H1 (cell line): ENCODE measurements at places on chromosomes 6 and 20. TPM values are rescaled to one million over a fixed set of nuclear protein-coding genes. Genes with fewer than 3 reads are reported as not detected.

- no peak for DNase-seq
These were observed 28.5 kb upstream of the SERPINB1 start for GRCh38 chr6:2870046-2870636.

DNA sequence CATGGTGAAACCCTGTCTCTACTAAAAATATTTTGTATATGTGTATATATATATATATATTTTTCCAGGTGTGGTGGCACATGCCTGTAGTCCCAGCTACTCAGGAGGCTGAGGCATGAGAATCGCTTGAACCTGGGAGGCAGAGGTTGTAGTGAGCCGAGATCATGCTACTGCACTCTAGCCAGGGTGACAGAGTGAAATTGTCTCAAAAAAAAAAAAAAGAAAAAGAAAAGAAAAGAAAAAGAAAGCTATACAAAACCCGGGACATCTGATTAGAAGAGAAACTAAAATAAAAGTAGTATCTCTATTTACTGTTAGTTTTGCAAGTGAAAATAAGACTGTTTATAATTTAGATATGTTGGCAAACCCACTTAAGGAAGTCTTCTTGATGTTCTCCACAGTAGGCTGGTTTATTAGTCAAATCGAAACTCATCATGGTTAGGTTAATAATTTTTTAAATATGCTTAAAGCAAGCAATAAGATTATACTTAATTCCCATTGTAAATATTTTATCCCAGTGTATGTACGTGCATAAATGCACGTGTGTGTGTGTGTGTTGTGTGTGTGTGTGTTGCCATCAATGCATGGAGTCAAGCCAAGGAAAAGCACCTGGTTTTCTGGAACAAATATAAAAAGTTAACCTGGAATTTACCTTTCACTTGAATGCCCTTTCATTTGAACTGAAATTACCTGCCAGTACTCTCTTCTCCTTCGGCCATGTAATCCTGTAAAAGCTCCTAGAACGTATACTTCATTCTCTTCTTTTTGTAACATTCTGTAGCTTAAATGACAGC, 7.1 kb downstream of the VNN2 start:
- no peak for DNase-seq

- DNase-seq, result no peak
These were observed 302.7 kb upstream of the PREP start for GRCh38 chr6:105705608-105706007.

- no peak for DNase-seq
These were observed 358.3 kb upstream of the SULF2 start for GRCh38 chr20:48143435-48144081.

COX4I2 gene
- total RNA-seq, result not detected in 2 replicates

DNA sequence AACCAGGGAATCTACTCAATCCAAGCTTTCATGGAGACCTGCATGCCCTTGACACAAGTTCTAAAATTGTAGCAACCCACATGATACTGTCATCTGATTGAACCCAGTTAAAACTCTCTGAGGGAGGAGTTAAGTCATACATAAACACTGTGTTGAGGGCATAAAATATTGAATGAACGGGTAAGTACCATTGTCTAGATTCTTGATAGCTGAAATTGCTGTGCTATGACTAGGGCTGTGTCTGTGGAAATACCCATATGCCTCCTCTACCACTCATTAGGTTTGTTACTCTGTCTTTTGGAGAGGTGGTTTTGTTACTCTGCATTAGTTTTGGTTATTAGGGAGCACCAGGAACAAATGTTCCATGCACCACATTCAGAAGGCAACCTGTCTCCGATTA, 7.6 kb downstream of the ENPP4 start:
- no peak for DNase-seq

DNA sequence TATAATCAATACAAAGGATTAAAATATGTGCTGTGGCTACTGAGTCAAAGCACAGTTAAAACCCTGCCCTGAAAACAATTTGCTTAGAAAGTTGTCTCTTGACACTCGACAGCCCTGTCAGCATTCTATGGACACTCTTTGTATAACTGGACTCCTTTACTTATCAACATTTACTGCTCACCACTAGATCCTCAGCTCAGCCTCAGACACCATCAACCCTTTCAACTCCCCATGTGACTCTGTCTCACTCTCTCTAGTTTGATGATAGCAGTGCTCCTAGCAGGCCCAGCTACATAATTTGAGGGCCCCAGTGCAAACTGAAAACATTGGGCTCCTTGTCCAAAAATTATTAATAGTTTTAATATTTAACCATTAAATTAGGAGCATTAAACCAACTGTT, 181.8 kb downstream of the TENT5A start:
- no peak for DNase-seq

DNA sequence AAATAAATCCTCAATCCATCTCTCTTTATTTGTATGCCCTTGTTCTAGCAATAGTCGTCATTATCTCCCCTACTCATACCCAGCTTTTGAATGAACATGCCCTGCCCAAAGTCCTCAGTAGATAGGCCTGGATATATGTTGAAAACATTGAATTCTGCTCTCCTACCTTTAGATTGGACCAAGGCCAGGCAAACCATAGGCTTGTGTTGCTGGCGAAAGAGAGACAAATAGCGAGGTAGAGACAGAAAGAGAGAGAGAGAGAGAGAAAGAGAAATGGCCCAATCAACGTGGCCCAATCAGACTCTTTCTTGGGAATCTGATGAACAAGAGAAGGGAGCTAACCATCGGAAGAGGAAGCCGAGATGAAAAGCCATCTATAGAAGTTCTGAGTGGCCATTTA, 45.2 kb downstream of the NEDD9 start:
- DNase-seq, result no peak

DNA sequence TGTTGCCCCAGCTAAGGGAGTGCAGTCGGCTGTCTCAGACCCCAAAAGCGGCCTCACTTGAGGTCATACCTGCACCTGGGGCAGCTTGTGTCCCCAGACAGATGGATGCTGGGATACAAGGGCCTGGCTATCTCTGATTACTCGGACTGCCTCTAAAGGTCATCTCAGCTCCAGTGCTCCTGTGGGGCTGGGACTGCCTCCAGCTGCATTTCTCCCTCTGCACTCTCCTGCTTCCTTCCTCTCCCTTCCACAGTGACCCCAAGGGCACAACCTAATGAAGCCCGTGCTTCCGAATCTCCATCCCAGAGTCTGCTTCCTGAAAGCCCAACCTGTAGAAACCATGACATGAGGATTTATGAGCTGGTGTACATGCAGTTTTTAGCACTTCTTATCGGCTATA, 22.8 kb upstream of the OCSTAMP start:
- no peak for DNase-seq

- no peak for DNase-seq
These were observed 18.8 kb upstream of the TBC1D20 start for GRCh38 chr20:481167-481566.

DNA sequence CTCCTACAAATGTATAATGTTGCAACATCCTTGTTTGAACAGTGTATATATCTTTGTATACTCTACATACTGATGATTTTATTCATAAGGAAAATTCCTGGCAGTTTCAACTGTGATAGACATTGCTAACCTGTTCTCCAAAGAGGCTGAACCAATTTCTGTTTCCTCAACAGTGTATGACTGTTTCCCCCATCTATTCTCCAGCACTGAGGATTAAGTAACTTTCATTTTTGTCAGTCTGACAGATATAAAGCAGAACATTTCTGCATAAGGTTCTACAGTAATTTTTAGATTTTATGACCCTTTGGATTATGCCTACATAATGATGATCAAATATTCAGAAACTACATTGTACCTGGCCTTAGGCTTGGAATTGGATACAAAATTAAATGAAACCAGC, 9.9 kb downstream of the PPP1R16B start:
- no peak for DNase-seq

PROKR2 gene
- 2.6 and 3.3 TPM in 2 replicates for total RNA-seq

GRCh38 chr6:155062866-155063341, 67.8 kb downstream of the TIAM2 start:
- no peak for DNase-seq

DNA sequence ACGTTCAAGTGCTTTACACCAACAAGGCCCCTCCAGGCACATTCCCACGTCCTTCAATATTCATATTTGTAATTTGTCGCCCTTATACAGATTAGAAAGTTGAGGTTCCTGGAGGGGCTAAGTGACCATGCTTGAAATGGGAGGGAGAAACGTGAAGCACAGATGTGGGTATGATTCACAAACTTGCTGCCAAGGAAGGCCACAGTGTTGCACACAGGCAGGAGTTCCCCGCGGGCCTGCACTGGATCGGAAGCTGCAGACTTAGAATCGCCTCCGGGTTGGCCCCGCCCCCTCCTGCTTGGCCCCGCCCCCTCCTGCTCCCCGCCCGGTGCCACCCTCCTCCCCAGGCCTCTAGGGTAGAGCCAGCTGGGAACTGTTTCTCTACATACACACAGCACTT, 58.2 kb upstream of the QKI start:
- DNase-seq, result no peak

GRCh38 chr6:73951183-73951582, 255.2 kb downstream of the CD109 start:
- DNase-seq, result no peak

LGSN gene
- total RNA-seq, result 0.19 TPM in 1 of 2 replicates, not detected in the other

DDO gene
- not detected in 2 replicates for total RNA-seq

DNA sequence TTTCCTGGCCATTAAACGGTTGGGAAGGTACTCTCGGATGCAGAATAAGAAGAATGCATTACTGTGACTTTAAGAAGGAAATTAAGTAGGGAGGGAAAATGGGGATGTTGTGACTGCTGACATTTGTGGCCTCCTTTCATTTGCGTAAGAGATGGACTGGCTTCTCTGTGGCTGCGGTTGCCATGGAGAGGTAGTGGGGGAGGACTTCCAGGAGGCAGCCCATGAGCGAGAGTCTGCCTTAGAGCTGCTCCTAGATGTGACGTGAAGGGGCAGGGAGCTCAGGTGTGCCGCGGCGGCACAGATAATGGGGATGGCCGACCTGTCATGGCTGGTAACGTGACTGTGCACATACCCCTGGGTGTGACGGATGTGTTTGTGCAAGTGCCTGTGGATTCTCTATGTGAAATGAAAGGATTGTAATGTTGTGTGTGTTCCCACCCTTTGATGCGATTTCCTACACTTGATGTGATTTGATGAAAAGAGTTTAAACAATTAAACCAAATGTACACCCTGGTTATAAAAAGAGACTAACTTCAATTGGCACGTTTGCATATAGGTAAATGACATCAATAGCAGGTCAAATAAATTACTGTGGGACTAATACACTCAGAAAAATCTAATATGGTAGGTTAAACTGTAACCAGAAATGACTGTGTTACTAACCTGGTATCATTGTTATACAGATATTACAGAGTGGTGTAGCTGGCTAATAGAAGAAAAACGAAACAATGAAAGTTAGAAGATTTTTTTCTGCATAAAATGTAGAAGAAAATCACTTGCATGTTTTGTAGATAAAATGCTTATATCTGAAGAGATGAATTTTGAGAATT, 48.9 kb downstream of the HIVEP1 start:
- no peak for DNase-seq

DNA sequence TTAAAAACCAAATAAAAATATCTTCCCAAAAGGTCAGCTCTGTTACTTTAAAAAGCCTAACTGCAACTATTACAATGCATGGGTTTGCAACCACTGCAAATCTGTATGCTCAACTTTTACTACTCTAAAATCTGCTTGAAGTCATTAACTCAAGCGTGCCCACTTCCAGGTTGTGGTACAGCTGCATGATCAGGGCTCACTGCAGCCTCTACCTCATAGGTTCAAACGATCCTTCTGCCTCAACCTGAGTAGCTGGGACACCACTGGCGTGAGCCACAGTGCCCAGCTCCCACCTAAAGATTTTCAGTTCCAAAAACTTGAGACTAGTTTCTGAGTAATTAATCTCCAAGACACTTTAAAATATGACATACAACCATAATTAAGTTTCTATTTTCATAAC, 8.2 kb downstream of the DIDO1 start:
- no peak for DNase-seq

DNA sequence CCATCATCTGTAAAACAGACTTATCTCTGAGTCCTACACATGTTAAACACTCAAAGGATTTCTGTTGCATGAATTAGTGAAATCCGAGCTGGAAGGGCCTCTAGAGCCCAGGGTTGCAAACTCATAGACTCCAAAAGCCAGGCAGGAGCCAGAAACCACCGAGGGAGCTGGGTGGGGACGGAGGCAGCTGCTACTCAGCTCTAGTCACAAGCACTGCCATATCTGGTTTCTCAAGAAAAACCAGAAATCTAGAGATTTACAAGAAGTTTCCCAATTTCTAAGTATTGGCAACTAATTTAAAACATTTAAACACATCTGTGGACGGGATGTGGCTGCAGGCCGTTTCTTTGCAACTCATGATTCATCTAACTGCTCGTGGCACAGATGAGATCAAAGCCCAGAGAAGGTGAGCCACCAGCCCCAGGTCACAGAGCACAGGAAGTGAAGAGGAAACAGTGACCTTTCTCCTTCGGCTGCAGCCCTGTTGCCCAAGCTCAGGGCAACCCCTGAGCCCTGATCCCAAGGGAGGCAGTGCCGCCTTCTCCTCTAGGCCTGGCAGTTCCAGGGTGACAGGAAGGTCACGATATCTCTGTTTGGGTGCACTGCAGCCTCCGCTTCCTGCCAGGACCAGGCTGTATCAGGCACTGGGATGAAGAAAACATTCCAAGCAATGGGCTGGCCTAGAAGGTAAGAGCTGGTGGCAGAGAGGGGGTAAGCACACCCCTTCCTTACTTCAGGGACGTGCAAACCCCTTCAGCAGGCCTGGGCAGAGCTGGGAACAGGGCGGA, 26.4 kb upstream of the PTGIS start:
- no peak for DNase-seq

DNA sequence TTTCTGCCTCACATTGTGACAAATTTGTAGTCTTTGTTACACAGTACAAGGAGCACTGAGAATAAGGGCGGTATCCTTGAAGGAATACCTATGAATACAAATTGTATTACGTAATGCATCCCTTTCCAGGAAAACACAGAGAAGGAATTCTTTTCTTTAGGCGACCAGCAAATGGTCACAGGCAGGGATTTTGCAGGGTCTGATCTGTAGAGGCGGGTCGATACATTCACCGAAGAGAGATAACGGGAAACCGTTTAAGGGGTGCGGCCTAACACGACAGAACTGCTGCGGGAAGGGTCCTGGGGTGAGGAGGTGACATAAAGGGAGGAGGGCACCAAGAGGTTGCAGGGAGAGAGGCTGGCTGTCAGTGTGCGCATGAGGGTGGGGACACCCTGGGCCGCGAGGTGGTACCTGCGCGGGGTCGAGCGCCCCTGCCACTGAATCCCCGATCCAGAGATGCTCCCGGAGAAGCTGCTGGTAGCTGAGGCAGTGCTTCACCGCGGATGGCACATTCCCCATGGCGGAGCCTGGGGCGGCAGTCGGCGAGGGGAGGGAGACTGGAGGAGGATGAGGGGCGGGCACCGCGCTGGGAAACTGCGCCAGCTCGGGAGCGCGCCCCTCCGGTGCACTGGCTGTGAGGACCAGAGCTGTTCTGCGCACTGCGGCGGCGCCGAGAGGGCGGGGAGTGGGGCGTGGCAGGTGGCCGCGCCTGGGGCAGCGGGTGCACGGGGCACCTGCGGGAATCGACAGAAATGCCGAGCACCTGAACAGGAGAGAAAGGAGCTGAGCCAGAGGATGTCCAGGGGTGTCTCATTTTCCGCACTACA, at the start of gene HMGCLL1:
TSS of gene HMGCLL1 (minus strand) at position 656 of the 827 bp plus-strand sequence. CDS start at position 519, 137 bp downstream.
- DNase-seq, result peak; percentile 54
